ENCODE measurements at places on chromosomes 12 and 14.
A peak's percentile ranks its signal among the peaks of the same experiment; 100 is the strongest.

DNA sequence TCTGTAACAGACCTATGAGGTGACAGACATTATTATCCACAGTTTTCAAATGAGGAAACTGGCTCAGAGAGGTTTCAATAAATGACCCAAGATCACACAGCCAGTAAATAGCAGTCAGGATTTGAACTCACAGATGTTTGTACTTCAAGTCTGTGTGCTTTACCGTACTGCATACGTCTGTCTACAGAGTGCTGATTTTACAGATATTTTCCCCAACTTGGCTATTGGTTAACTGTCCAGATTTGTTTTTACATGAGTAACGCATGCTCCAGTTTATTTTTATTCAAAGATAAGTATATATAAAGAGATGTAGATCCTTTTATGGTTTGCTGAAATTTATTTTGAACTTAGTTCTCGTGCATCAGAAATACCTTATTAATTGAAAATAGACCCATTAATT lies 65.7 kb upstream of the SLC38A2 start:
- no peak for DNase-seq

DNA sequence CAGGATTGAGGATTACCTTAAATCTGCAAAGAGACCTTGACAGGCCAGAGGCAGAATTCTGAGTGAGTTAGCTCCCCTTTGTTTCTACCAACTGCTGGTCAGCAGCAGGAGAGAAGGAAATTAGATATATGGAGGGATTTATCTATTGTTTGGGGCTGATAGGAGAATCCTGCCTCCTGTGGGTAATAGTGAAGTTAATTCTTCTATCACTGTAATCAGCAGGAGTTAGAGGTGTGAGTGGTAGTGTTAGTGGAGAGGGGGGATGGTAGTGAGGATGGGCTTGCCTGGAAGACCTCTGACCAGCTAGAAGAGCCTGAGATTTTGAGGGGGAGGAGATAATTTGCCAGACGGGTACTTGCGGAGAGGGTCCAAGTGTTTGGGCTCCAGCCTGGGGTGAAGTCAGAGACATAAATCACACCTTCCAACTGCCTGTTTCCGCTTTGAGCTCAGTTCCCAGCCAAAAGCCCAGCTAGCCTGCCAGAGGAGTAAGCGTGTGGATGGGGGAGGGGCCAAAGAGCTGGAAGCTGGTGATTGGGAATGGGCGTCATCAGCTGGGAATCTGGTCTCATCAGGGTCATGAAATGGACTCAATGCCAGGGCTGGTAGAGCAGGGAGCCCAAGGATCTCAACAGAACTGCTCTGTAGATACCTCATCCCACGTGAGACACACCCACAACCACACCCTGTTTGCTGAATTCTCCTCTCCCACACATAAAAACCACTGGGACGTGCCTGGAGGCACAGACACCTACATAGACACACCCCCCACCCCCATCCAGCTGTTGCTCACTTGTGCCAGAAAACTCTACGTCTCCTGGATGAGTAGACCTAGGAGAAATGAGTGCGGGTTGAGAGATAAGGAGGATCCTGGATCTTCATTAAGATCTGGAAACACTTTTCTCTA lies 13.1 kb upstream of the ITGA5 start:
- peak; percentile 45 for DNase-seq

DNA sequence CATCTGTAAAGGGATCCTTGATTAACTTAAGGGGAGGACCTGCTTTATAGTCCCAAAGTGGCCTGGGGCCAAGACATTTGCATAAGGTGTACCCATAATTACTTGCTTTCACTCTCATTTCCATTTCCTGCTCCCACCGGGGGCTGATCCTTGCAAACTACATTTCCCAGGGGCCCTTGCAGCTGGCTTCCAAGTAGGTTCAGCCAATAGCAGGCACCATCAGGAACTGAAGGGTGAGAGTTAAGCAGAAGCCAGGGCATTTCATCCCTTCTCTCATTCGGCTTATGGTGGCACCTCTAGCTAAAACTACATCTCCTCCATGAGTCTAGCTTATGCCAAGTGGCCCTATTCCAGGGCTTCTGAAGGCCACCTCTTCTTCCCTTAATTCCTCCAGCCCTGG lies 88.8 kb downstream of the CCDC60 start:
- DNase-seq = no peak

DNA sequence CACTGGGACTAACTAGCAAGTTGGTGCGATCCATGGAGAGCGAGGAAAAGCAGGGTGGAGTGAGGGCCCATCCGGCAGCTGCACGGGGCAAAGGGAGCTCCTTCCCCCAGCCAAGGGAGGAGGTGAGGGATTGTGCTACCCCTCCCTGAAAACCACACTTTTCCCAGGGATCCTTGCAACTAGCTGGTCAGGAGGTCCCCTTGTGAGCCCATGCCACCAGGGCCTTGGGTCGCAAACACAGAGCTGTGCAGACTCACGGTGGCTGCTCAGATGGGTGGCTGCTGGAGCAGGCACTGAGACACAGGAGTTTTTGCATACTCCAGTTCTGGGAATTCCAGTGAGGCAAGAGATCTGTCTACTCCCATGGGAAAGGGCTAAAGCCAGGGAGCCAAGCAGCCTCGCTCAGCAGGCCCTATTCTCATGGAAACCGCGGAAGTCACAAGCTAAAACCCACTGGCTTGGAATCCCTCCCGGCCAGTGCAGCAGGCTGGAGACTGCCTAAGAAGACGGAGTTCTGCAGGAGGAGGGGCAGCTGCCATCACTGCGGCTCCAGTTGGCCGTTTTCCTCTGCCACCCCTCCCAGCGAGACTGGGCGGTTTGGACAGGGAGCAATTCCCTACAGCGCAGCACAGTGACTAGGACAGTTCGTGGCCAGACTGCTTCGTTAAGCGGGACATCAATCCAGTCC lies 10.9 kb upstream of the ZNF705A start:
- DNase-seq = peak; percentile 13

- no peak for DNase-seq
These were observed 367.4 kb downstream of the BTG1 start for GRCh38 chr12:91778091-91778832.

GRCh38 chr12:1474041-1474573 lies 120.3 kb downstream of the FBXL14 start:
- peak; percentile 6 for DNase-seq

DNA sequence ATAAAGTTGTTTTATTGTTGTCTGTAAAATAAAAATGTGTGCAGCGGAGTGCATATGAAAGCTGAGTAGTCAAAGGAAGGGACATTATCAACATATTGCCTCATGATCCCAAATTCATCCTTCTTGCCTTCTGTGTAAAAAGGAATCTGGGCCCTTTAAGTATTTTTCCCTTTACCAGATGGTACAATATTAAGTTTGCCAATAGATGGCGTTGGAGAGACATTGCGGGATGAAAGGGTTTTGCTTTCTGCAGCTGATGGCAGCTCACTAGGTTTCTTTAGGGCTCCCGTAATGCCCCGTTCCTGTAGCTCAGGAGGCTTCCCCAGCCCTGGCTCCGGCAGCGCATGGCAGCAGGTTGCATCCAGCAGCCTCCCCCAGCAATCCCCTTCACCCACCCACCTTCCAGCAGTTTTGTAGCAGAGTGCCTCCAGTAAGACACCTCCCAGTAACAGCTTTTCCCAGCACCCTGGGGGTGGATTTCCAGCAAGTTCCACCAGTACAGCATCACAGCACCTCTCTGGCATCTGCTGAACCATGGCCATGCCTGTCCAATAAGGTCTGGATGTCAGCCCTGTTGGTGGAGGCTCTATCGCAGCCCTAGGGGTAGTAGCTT lies 354.4 kb downstream of the MED13L start:
- no peak for DNase-seq

DNA sequence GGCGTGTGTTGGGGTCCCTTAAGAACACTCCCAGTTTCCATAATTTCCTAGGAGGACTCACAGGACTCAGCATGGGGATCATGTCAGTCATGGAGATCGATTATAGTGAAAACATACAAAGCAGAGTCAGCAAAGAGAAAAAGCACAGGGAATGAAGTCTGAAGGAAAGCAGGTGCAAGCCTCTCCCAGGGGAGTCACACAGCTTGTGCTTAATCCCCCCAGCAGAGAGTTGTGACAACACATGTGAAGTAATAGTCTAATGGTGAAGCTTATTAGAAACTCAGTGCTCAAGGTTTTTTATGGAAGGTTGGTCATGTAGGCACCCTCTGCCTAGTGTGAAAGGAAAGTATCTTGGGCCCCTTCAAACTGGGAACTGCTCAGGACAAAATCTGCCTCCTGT lies 149.0 kb upstream of the SEL1L start:
- DNase-seq = no peak

- no peak for DNase-seq
These were observed 2.3 kb downstream of the ATXN7L3B start for GRCh38 chr12:74539765-74540526.

GRCh38 chr14:99267381-99267780 lies 4.6 kb downstream of the BCL11B start:
- no peak for DNase-seq

DNA sequence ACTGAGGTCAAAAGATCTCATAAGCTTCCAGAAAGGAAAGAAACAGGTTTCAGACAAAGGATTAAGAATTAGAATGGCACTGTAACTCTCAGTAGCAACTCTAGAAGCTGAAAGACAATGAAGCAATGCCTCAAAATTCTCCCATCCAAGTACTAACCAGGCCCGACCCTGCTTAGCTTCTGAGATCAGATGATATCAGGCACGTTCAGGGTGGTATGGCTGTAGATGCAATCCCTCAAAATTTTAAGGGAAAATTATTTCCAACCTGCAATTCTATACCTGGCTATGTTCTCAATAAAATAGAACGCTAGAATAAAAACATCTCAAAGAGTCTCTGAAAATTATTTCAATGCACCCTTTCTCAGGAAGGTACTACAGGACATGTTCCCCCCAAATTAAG lies 19.6 kb downstream of the NOXRED1 start:
- no peak for DNase-seq

- no peak for DNase-seq
These were observed 32.1 kb upstream of the FRMD6 start for GRCh38 chr14:51619561-51619960.

DNA sequence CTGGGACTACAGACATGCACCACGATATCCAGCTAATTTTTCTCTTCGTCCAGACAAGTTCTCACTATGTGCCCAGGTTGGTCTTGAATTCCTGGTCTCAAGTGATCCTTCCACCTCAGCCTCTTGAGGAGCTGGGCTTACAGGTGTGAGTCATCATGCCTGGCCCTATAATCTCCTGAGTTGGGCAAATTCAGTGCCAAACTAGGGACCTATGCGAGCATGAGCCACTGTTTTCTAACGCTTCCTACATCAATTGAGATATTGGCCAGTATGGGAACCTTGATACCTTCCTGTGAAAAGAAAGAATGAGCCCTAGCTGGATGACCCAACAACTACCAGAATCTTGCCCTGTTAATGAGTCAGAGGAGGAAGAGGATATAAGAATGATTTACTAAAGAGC lies 585.2 kb downstream of the C12orf50 start:
- DNase-seq = no peak

DNA sequence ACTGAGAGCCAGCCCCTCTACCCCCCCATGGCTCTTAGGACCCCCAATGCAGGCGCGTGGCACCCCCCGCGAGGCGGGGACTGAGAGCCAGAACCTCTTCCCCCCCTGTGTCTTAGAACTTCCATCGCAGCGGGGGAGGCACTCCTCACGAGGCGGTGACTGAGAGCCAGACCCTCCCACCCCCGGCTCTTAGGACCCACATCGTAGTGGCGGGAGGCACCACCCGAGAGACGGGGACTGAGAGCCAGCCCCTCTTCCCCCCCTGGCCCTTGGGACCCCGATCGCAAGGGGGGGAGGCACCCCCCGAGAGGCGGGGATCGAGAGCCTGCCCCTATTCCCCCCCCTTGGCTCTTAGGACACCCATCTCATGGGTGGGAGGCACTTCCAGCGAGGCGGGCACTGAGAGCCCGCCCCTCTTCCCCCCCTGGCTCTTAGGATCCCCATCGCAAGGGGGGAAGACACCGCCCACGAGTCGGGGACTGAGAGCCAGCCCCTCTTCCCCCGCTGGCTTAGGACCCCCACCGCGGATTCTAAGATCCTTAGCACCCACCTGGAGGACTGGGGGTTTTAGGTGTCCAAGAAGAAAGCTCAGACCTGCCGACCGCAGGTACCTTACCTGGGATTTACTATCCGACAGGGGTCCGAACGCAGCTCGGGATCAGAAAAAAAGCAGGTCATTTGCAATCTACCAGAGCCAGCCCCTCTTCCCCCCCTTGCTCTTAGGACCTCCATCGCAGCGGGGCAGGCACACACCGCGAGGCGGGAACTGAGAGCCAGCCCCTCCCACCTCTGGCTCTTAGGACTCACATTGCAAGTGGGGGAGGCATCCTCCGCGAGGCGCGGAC lies 44.9 kb downstream of the DDX11 start:
- DNase-seq = no peak

- DNase-seq = peak; percentile 57
These were observed 602.8 kb downstream of the RPS29 start for GRCh38 chr14:48983351-48983888.

GRCh38 chr14:53368711-53369201 lies 215.6 kb upstream of the DDHD1 start:
- DNase-seq = no peak

- no peak for DNase-seq
These were observed 7.3 kb upstream of the TCHP start for GRCh38 chr12:109892748-109893147.

- no peak for DNase-seq
These were observed 128.1 kb downstream of the RIMBP2 start for GRCh38 chr12:130587966-130588365.

DNA sequence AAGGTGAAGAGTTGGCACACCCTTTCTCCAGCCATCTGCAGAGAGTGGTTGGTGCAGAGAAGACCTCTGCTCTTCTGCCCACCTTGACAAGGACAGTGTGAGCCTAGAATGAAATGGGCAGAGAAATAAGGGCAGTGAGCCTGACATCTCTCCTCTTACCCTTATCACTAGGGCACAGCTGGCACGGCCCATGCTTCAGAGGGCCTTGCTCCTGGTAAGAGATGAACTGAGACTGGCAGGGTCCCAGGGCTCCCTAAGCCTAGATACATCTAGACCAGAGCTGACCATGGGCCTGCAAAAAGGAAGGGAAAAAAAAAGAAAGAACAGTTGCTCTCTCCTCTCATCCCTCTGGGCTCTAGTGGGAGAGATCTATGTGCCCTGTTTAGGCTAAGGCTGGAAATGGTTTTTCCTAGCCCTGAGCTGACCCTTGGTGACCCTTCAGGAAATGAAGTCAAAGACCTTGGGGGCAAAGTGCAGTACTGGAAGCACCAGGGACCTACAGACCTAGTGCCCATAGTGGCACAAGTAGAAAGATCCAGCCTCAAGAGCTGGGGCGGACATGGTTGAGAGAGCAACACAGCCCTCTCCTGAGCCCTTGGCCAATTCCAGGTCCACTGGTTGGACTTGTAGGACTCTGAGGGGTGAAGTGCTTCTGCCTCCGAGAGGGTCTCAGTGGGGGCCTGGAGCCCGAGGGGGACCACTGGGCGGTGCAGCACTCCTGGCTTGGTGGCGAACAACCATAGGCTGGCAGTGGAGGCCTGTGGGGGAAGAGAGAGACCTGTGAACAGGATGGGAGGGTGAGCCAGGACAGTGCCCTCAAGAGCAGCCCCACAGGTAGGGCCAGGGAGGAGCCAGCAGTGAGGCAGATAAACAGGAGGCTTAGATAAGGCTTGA lies 22.0 kb downstream of the PRPF40B start:
- no peak for DNase-seq

DNA sequence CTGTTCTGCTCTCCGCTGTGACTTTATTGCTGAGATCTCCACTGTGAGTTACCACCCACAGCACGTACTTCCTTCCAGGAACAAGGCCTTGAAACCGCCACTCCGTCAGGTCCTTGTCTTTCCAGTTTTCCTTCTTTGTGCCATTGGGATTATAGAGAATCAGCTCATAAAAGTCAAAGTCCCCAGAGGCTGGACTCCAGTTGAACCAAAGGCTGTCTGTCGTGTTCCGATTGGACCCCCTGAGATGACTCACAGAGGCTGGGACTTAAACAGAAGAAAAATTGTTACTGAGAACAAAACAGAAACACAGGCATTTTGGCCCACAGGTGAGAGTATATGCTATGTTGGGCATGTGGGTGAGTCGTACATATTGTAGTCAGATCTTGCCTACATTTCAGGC lies 76.6 kb downstream of the PTPRB start:
- peak; percentile 65 for DNase-seq
